Glutamatergic neuron (in vitro differentiated cells): ENCODE measurements at places on chromosomes 2 and 18.

DNA sequence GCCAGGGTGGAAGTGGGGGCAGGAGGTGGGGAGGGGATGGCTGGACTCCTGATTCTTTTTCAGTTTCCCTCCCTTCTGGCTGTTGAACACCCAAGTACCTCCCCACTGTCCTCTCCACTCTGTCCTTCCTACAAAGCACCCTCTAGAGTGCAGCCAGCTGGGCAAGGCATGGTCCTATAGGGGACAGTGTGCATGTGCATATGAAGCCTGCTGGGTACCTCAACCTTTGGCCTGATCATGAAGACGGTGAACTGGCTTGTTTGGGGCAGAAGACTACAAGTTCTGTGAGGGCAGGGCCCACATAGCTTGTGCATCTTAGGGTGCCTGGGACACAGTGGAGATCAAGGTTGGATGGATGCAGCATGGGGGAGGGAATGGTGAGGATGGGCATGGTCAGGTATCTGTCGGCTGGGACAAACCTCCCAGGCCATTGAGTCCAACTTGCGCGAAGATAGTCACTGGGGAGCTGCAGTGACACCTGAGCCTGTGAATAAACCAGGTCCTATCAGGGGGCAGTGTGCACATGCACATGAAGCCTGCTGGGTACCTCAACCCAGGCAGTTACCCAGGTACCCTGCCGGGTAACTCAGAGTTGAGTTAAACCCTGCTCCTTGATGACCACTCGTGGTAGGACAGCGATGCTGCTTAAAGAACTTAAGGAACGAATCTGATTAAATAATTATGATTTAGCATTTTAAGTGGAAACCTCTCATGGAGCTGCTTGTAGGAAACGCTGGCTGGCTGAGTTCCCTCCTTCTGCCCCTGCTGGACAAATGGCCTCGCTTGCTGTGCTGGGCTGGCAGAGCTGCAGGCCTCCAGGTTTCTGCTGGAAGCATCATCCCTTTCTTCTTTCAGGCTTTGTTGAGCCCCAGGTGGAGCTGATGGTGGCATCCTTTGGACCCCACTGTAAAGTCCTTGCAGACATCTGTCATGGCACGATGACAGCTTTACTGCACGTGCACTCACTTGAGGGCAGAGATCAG, 84.0 kb downstream of the POLR1A start:
- H3K27ac ChIP-seq = no peak overlapping the region
- H3K27me3 ChIP-seq = no peaks in the 10 kb centered on the region
- DNase-seq = no peak
- no peaks in the 10 kb centered on the region for H3K36me3 ChIP-seq
- H3K4me3 ChIP-seq = no peak overlapping the region

- H3K4me3 ChIP-seq = no peak overlapping the region
- peaks cover 4% of the 10 kb centered on the region for H3K36me3 ChIP-seq
- no peaks in the 10 kb centered on the region for H3K4me1 ChIP-seq
- H3K27ac ChIP-seq = no peak overlapping the region
- no peak for DNase-seq
Measured at GRCh38 chr2:120005834-120006521, 6.9 kb upstream of the EPB41L5 start.

DNA sequence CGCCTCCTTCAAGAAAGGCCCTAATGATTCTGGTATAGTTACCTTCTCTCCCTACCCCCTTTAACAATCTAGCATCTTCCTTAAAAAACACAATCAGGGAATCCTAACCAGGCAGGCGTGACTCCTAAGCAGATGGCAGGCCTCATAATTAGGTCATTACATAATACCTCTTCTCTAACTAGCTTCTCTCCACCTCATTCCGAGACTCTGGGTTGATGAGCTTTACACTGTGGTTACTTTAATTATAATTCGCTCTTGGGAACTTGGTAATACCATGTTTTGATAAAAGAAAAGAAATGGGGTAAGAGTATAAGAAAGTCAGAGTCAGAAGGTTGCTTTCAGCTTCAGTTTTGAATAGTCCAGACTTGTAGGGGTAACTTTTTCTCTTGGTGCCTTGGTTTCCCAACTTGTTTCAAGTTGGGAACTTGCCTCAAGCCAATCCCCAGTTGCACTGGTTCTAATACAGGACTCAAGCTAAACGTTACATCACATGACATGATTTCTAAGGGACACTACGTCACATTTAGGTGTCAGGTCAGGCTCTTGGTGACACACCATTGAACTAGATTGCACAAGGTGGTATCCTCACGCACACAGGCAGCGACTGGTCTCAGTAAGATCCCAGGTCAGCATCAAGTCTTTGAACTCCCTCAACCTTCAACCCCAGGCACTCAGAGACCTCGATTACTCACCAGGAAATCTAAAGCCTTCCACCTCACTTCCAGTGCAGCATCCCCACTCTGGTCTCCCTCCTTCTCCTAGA, 59.2 kb downstream of the AAK1 start:
- no peak overlapping the region for H3K4me3 ChIP-seq
- DNase-seq = no peak
- no peaks in the 10 kb centered on the region for H3K36me3 ChIP-seq
- peaks cover 8% of the 10 kb centered on the region for H3K4me1 ChIP-seq
- H3K27ac ChIP-seq = no peak overlapping the region

DNA sequence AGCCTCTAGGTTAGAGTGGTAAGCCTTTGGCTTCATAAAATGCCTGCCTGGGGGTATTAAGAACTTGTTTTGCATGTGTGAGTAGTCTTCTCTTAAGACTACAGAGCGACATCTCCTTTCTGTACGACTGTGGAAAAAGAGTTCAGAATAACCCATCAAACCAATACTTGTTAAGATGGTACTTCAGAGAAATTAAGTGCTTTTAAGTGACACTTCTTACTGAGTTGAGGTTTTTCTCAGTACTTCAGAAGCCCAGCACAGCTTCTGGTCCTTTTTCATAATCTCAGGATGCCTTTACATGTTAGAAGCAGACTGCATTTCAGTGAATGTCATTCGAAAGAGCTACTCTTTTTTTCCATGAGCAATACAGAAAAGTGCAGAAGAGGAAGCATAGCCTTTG, 10.8 kb downstream of the XRCC5 start:
- peak overlapping the region; percentile 44 for H3K4me3 ChIP-seq
- peak overlapping the region; percentile 43 for H3K27ac ChIP-seq
- H3K36me3 ChIP-seq = no peaks in the 10 kb centered on the region
- peaks cover 42% of the 10 kb centered on the region for H3K4me1 ChIP-seq
- peaks cover 7% of the 10 kb centered on the region for H3K27me3 ChIP-seq
- no peak for DNase-seq

DNA sequence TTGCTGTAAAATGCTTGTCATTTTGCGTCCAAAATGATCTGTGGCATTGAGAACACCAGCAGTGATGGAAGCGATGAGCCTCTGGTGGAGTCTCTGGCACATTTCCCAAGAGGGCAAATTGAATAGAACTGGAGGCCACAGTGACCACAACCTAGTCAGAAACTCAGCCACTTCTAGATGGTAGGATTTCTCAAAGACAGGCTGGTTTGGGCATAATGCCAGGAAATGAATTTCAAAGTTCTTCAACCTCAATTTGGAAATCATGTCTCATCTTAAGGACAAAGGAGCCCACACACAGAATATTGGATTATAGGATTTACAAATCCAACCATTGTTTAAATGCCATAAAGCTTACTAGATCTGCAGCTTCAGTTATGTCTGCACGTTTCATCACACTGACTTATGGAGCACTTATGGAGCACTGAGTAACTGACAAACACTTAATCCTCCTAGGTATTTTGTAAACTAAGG, 132.1 kb downstream of the COL6A3 start:
- no peaks in the 10 kb centered on the region for H3K27me3 ChIP-seq
- H3K4me1 ChIP-seq = no peaks in the 10 kb centered on the region
- H3K4me3 ChIP-seq = no peak overlapping the region
- no peak for DNase-seq
- no peaks in the 10 kb centered on the region for H3K36me3 ChIP-seq
- no peak overlapping the region for H3K27ac ChIP-seq

GRCh38 chr2:65329525-65329924, 101.9 kb downstream of the ACTR2 start:
- H3K27me3 ChIP-seq = peaks cover 5% of the 10 kb centered on the region
- H3K27ac ChIP-seq = peak overlapping the region; percentile 98
- DNase-seq = no peak
- peaks cover 43% of the 10 kb centered on the region for H3K4me1 ChIP-seq
- H3K4me3 ChIP-seq = peak overlapping the region; percentile 63

GRCh38 chr2:165952741-165953211, 800 bp downstream of the TTC21B start:
- H3K4me3 ChIP-seq = no peak overlapping the region
- no peaks in the 10 kb centered on the region for H3K36me3 ChIP-seq

DNA sequence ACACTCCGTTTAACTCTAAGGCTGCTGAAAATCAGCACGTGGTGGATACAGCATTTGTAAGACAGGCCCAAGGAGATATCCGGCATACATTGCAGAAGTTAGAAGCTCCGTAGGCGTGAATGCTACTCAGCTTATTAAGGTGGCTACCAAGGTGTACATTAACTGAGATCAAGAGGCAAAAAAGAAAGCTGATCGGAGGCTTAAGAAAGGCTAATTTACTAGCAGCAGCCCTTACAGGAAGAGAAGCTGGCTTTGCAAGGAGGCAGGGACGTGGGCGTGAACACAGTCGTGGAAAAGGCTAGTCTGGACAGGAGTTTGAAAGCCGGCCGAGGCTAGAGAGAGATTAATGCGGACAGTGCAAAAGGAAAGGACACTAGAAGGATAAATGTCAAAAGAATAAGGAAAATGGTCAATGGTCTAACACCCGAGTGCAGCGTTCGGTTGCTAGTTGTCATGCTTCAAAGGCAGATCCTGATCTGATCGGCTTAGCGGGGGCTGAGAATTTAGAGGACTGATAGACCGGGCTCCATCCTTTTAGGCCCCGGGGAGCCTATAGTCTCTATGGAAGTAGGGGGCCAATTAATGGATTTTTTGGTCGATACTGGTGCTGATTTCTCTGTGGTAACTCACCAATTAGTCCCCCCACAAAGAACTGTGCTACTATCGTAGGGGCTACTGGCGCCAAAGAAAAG, 45.6 kb upstream of the SELENOI start:
- no peak overlapping the region for H3K4me3 ChIP-seq
- peaks cover 2% of the 10 kb centered on the region for H3K27me3 ChIP-seq
- no peaks in the 10 kb centered on the region for H3K36me3 ChIP-seq
- no peak for DNase-seq
- H3K27ac ChIP-seq = no peak overlapping the region
